NCI-H1436 (cell line): ENCODE measurements at places on chromosomes 4 and X.
A peak's percentile ranks its signal among the peaks of the same experiment; 100 is the strongest.

- no peak for DNase-seq
Observed at GRCh38 chr4:174503079-174503715, 19.1 kb downstream of the HPGD start.

- DNase-seq, result no peak
Observed at GRCh38 chrX:136202889-136203288, 48.3 kb downstream of the MAP7D3 start.

DNA sequence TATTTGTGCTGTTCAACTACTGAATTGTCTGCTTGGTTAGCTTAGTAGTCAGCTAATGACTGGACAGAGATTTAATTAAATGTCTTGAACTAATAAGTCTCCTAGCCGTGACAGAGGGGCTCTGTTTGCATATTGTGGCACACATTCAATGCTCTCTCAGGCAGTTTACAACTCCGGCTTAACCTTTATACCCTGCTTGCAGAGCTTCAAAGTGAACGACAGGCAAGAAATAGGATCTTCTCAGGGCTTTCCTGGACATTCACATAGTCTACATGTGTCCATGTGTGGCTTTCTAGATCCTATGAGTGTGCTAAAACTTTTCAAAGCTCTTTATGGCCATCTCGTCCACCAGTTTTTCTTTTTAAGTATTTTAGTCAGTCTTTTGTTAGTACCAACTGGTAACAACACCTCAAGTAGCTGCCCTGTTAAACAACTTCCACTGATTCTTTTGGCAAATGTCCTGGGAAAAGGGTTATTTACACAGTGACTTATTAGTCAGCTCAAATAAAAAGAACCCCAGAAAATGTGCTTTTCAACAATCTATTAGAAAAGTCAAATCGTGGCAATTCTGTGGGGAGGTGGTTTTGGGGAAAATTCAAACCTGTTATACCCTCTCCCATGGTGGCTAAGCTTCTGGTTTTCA is 28.6 kb downstream of the OR13H1 start:
- no peak for DNase-seq

- no peak for DNase-seq
Observed at GRCh38 chr4:20544645-20545044, 155.6 kb upstream of the PACRGL start.

DNA sequence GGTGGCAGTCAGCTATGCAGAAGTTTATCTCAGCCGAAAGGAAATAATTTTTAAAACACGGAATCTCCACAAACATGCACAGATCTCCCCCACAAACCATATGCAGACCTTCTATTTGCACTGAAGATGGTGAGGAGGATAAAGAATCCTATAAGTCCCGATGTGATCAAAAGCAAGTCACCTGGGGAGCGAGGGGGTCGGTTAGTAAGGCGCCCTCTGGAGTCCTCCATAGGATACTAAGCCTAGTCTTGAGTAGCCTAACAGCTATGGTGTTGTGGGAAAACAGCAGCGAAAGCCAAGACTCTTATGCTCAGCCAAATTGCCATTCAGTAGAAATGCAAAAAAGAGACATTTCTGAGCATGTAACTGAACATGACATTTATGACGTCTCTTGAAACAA is 210.9 kb downstream of the FRMPD4 start:
- DNase-seq, result no peak

- DNase-seq, result no peak
Observed at GRCh38 chrX:71515038-71515396, 17.9 kb upstream of the OGT start.

GRCh38 chrX:9530848-9531274 is 66.0 kb downstream of the TBL1X start:
- peak; percentile 65 for DNase-seq

- DNase-seq, result no peak
Observed at GRCh38 chr4:129063640-129064039, 29.7 kb downstream of the SCLT1 start.

- DNase-seq, result no peak
Observed at GRCh38 chr4:52370576-52370975, 288.5 kb downstream of the USP46 start.

DNA sequence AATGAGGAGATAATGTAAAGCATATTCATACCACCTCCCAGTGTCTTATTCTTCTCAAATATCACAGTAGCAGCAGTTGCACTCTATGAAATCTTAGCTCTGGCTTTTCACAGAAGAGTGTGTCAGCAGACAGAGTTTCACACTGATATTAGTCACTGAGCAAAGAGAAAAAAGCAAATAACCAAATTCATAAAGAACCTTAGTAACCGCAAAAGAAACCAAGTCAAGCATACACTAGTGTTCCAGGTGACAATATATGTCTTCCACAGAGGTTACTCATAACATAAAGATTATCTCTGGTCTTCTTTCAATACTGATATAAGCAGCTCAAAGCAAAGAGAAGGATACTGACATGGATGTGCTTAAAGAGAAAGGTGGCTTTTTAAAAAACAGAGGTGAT is 181.7 kb upstream of the EDNRA start:
- no peak for DNase-seq

- no peak for DNase-seq
Observed at GRCh38 chr4:125390126-125390525, 75.4 kb downstream of the FAT4 start.

DNA sequence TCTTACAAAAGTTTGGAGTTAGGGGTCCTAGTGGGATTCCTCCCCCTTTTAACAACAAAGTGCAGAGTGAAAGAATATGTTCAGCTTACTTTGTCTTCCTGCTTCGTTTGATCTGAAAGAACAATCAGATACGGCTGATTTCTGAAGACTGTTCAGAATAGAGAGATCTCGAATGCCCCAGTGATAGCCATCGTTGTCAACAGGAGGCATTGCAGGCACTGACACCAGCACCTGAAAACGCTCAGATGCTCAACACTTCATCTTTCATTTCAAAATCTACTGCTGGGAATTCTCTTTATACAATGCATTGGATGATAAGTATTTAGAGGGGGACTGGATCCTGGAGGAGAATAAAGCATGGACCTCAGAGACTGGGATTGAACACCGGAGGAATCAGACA is 186.3 kb upstream of the TENM3 start:
- DNase-seq, result no peak

DNA sequence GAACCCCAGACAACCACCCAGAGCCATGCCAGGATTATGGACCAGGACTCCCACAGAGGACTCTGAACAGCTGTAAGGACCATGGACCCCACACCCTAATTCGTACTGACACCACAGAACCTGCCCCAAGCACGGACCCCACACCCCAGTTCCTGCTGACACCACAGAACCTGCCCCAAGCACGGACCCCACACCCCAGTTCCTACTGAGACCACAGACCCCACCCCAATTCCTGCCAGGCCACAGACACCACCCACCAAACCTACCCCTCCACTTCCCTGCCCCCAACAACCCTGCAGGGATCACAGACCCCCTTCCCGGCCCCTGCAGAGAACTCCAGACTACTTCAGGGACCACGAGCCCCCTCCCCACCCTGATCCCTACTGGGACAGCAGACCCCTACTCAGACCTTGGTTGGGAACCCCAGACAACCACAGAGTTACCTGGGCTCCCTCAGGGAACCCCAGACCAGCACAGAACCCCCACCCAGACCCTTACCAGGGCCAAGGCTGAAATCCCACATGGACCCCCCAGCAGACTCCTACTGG is 1.4 kb upstream of the DHRSX start:
- no peak for DNase-seq

DNA sequence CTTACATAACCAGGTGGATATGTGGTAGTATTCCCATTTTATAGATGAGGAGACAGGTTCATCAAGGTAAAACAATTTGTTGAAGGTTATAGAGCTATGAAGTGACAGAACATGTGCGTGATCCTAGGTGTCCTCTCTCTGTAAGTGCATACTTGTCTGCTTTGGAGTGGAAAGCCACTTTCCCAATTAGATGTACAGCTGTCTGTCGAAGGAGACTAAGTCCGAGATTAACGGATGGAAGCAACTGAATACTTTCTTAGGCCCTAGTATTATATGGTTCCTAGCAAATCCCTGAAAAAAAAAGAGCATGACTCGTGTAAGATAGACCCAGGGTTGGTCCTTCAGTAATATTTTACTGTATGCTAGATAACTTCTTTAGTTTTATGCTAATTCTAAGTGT is 19.7 kb downstream of the TMEM131L start:
- DNase-seq, result no peak

DNA sequence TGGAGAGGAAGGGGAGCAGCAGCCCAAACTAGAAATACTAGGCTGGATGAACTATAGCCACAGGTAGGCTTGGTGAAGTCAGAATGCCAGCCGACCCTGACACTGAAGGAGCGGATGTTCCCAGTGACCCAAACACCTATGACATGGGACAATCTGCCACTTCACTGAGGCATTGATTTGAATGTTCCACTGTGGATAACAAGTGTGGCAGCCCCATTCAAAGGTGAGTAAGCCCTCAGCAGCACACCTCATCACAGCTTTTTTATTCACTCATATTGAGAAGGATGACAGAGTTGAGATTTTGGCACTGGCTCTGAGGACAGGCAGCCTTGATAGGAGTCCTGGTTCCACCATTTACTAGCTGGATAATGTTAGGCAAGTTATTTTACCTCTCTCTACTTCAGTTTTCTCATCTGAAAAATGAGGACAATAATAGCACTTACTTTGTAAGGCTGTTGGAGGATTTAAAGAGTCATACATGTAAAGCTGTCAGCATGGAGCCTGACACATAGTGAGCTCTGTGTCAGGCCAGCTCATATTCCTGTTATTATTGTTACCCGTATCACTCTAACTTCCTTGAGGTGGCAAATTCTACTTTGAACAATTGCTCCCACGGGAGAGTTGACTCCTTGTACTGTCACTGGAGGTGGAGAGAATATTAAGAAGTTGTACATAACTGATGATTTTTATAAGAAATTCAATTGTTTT is 114.6 kb downstream of the RASL11B start:
- DNase-seq, result no peak

DNA sequence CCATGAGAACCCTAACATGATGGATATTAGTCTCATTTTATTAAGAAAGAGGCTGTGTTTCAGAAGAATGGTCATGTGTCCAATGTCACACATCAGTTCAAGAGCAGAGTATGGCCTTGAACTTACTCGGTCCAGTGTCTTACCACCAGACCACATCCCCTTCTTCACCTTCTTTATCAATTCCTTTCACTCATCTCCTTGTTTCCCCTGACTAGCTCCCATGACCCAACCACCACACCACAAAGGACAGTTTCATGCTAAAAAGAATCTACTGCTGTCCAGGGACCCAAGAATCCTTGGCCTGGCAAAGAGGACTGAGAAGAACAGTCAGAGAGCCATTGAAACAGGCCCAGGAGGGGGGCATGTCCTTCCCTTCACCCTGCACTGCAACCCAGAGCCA is 33.6 kb upstream of the MSN start:
- DNase-seq, result no peak

DNA sequence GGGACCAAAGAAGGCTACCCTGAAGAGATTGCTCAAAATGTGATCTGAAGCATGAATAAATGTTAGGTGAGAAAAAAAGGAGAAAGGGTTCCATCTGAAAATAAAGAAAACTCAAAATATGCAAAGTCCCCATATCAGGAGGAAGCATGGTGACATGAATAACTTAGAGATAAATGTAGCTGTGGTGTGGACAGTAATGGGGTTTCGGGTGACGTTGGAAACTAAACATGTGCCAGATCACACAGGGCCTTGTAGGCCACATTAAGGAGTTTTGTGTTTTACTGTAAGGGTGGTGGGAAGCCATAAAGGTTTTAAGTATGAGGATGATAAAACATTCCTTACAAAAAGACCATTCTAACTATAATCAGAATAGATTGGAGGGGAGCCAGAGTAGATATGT is 40.3 kb upstream of the ACSL4 start:
- no peak for DNase-seq

GRCh38 chr4:76381986-76382385 is 39.0 kb downstream of the CCDC158 start:
- DNase-seq, result no peak

DNA sequence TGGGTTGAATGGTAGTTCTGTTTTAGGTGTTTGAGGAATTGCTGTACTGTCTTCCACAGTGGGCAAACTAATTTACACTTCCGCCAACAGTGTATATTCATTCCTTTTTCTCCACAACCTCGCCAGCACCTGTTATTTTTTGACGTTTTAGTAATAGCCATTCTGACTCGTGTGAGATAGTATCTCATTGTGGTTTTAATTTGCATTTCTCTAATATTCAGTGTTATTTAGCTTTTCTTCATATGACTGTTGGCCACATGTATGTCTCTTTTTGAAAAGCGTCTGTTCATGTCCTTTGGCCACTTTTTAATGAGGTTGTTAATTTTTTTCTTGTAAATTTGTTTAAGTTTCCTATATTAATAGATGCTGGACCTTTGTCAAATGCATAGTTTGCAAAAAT is 26.9 kb upstream of the WDR17 start:
- DNase-seq, result no peak

GRCh38 chrX:149629730-149630387 is 1.7 kb downstream of the TMEM185A start:
- DNase-seq, result no peak

DNA sequence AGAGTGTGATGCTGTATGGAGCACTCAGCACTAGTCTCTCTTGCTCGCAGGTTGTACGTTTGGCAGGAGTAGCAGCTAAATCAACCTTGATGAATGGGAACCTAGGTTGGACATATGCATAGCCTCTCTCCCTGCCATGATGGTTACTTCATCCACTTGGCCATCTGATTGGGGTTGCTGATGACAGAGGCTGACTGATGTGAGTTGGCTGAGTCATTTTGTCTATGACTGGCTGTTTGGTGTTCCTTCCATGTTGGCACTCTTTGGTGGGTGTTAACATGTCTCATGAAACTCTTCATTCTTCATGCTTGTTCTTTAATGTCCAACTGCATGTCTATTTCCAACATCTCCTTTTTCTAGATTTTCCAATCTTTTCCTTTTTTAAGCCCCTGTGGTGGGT is 31.6 kb upstream of the SPARCL1 start:
- DNase-seq, result no peak

DNA sequence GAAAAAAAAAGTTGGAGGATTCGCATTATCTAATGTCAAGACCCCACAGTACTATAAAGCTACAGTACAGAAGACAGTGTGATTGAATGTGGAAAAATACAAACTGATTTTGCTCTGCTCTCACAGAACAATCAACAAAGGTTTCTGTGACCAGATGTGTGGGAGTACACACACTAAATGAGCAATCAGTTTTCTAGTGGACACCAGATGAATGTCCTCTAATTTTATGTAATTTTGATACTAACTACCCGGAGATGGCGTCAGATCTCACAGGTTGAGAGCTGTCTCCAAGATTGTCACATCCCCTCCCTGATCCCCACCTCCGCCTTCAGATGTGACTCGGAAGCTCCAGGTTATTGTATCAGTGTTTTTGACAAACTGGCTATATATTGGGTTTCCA is 81.9 kb upstream of the HUWE1 start:
- DNase-seq, result no peak

GRCh38 chr4:16516796-16517439 is 290.6 kb upstream of the TAPT1 start:
- no peak for DNase-seq

DNA sequence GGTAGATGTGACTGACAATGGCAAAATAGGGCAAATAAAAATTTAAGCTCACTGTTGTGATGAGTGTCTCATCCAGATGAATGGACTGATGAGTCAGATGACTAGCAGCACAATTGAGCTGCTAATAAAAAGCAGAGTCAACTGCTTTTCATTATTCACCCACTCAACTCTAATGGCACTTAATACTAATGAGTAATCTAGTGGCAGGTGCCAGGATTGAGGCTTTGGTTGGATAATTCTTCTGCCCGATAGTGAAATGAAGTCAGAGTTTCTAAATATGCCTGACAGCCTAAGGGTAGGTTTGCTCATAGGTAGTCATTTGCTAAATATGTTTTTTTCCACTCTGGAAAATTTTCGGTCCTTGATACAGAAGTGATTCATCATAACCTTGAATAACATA is 10.4 kb downstream of the OGT start:
- DNase-seq, result no peak

- DNase-seq, result no peak
Observed at GRCh38 chrX:114973013-114973412, 44.4 kb downstream of the IL13RA2 start.
